ENCODE measurements at places on chromosomes 2 and 18.

DNA sequence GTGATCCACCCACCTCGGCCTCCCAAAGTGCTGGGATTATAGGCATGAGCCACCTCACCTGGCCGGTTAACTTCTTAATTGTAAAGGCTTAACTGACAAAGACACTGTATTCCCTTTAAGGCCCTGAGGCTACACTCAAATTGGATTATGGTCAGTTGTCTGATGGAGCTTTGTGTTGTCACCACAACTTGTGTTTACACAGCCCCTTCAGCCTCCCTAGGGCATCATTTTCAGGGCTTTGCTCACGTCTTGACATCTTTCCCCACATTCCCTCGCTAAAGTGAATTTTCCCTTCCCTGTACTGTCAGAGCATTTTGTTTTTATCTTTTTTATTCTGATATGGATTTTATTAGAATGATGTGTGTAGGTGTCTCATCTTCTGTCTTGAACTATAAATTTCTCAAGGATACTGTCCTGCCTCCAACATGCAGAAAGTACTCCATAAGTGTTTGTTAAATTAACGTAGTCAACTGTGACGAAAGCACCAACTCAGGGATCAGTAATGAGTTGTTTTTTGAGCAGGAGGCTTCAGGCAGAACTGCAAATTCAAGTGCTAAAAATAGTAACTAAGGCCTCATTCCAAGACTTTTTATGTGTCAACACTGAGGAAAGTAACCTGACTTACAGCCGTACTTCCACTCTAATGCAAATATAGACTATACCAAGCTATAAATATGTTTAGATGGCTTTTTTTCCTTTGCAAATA lies 77.1 kb upstream of the NARS1 start:
- no peak for DNase-seq

GRCh38 chr2:121450301-121450700 lies 80.4 kb upstream of the RNU4ATAC start:
- DNase-seq = no peak

GRCh38 chr2:222959358-222959757 lies 92.6 kb upstream of the KCNE4 start:
- DNase-seq = peak; percentile 20

- no peak for DNase-seq
Measured at GRCh38 chr2:190043441-190043840, 19.1 kb downstream of the MSTN start.

- peak; percentile 80 for DNase-seq
Measured at GRCh38 chr2:153873052-153874048, 1.6 kb downstream of the GALNT13 start.

DNA sequence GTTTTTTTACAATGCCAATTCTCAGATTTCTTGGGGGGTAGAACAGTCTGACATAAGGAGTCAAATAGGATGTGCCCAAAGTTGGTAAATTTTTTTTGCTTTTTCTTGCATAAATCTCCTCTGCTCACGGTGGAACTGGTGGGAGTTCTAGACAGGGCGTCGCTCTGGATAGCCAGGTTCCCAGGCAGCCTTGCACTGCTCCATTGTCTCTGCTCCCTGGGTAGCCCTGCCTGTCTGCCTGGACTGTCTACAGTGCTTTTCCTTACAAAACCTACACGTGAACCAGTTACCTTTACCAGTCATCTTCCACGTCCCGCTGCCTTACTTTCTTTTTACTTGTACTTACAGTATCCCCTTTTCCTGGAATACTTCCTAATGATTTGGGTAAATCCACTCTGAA lies 117.1 kb downstream of the ZNF407 start:
- peak; percentile 51 for DNase-seq

GRCh38 chr2:146944601-146945000 lies 900.2 kb upstream of the ACVR2A start:
- no peak for DNase-seq

DNA sequence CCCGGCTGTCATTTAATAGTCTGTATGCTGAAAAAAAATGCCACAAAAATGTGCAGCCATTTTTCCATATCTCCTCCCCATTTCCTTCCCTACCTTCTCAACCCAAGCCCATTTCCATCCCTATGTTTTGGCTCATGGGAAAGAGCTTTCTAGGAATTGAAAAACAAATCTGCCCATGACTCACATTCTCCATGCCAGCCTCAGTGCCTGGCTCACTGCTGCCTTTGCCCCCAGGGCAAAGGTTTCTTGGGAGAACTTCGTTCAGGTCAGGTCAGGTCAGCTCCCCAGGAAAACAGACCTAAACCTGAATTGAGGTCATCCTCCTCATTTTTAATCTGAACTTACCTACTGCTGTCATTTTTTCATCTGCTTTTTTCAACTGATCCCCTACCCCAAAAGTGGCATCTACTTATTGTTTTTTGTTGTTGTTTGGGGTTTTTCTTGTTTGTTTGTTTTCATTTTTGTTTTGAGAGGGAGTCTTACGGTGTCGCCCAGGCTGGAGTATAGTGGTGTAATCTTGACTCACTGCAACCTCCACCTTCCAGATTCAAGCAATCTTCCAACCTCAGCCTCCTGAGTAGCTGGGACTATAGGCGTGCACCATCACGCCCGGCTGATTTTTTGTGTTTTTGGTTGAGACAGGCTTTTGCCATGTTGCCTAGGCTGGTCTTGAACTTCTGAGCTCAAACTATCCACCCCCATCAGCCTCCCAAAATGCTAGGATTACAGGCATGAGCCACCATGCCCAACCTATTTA lies 66.7 kb downstream of the FECH start:
- DNase-seq = no peak

- no peak for DNase-seq
Measured at GRCh38 chr18:54878159-54878622, 49.9 kb downstream of the RAB27B start.

DNA sequence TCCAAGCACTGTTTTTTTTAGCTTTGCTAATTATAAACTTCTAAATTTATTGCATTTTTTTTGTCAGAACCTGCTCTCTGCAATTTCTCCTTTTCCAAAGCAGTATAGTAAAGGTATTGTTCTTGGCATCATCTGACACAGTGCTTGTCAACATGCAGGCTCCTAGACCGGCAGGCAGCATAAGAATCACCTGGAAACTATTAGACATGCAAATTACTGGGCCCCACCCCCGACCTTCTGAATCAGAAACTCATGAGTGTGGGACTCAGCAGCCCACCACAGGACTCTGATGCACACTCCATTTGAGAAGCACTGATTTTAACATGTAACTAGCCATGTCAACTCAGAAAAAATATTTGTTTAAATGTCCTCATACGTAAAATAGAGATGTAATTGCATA lies 551.1 kb upstream of the CELF4 start:
- no peak for DNase-seq

GRCh38 chr2:197793456-197793855 lies 8.3 kb upstream of the BOLL start:
- DNase-seq = no peak

DNA sequence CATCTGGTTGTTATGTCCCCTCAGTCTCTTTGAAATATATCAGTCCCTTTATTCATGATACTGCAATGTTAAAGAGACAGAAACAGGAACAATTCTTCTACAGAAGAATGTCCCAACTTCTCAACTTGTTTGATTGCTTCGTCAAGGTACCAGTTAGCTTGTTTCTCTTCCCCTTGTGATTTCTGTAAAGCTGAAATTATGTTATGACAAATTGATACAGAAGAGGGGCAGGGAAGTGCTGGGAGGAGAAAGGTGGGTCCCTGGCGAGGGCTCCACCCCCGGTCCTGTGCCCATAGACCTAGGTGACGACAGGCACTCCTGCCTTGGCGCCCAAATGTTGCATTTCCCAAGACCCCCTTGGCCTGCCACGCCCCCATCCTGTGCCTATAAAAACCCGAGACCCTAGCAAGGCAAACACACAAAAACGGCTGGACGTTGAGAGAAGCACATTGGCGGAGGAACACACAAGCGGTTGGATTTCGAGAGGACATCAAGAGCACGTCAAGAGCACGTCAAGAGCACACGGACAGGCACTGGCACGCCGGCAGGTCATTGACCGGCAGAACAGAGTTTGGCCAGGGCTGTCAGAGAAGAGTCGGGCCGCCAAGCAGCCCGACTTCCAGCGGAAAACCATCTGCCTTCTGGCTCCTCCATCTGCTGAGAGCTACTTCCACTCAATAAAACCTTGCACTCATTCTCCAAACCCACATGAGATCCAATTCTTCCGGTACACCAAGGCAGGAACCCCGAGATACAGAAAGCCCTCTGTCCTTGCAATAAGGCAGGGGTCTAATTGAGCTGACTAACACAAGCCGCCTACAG lies 11.5 kb upstream of the RTN4 start:
- no peak for DNase-seq

GRCh38 chr18:42164556-42164955 lies 209.5 kb downstream of the PIK3C3 start:
- DNase-seq = no peak

GRCh38 chr2:229226382-229226781 lies 44.7 kb downstream of the PID1 start:
- no peak for DNase-seq

DNA sequence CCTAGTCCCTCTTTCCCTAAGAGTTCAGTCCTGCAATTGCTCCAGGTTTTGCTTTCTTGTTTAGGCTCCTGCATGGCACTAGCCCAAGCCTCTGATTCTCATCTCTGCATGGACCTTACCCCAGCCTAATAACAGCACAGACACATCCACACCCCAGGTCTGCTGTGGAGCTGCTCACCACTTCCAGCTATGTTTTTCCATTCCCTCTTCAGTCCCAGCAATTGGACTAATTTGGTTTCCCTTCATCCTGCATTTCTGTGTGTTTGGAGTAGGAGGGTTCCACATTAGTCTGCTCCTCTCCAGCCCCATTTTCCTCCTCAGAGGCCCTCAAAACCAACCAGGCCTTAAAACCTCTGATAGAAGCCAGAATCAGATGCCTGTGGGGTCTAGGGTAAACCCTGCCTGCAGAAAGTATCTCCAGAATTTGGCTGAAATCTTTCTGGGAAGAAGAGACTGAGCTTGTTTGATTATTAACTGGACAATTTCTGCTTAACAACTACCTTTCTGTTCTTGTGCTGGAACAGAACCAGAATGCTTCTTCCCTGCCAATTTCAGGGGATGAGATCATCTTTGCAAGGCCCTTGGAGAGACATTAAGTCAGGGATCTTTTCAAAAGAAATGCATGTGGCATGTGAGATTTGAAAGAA lies 95.9 kb downstream of the GFPT1 start:
- no peak for DNase-seq

GRCh38 chr2:43874776-43875451 lies 36.1 kb downstream of the ABCG8 start:
- no peak for DNase-seq

- no peak for DNase-seq
Measured at GRCh38 chr2:240917009-240917683, 11.0 kb downstream of the CROCC2 start.

DNA sequence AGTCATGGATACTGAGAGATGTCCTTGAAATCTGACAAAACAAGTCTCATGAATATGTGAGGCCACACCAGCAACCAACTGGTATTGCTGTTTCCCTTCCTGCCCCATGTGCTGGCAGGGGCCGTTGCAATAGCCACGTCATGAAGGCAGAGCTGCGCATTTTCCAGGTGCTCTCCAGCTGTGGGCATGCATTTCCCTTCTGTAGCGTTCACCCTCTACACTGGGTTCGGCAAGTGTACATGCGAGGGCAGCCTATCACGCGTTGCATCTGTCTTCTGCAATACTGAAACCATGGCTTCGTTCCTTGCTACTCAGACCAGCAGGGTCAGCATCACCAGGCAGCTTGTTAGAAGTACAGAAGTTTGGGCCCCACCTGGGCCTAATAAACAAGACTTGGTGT lies 17.4 kb downstream of the ARL4C start:
- DNase-seq = no peak

- DNase-seq = no peak
Measured at GRCh38 chr2:190722061-190722759, 73.3 kb downstream of the NAB1 start.

- no peak for DNase-seq
Measured at GRCh38 chr2:131092458-131093005, 728 bp downstream of the FAM168B start.

DNA sequence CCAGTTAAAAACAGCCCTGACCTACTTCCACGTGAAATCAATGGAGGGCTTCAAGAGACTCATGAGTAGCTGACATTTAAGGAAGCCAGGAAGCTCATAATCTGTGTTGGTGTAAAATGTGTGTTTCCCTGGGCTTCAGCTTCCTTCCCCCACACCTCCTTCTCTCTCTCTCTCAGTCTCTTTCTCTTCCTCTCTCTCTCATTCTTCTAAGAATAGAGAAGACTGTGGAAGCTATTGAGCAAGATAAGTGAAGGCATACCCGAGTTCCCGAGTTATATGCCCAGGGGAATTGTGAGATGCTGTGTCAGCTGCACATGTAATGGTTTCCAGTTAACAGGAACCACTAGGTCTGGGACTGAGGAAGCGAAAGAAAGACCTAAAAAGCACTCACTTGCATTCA lies 199.4 kb downstream of the NYAP2 start:
- no peak for DNase-seq

DNA sequence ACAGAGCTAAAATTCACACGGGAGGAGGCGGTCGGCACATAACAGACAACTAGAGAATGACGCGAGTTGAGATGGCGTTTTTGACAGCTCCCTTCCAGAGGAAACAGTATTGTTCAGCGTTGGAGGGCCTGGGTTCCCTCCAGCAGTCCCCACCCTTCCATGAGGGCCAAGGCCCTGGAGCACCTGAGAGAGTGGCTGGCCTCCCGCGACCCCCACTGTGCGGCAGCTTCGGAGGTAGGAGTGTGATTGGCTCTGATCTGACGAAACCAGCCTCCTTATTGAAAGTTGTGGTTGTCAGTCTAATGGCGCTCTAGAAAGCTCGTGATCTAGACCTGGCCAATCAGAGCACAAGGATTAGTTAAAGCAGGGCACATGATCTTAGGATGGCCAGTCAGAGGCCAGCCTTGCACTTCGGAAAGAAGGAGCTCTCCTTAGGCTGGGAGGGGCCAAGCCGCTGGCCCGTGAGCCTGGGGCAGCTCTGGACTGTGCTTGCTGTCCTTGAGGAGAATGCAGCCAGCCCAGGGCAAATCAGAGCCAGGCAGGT lies 104.5 kb upstream of the CELF4 start:
- no peak for DNase-seq
